GM12864 (cell line): ENCODE measurements at places on chromosomes 1 and 21.
A peak's percentile ranks its signal among the peaks of the same experiment; 100 is the strongest.

DNA sequence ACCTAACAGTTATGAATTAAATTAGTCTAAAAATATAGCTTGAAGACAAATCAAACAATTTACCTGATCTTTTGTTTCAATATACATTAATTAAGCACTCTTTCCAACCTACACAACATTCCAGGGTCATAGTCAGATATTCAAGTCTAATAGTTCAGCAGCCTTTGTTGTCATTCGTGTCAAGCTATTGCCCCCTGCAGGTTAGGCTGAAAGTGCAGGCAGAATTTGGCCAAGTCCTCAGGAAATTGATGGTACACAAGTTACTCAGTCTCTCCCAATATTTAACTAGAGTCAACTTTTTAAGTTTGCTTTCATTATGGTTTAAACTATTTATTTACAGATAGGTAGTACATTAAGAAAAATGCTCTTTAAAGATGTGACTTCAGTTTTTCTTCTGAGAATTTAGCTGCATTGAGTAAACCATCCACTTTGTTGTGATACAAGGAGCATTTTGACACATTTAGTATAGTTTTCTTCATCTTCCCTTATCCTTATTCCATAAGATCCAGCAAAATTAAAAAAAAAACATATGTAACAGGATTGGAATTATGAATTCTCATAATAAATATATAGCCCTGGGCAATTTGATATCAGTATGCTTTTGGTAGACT, 130.3 kb upstream of the DPYD start:
- DNase-seq, result peak; percentile 18

- DNase-seq, result no peak
Observed at GRCh38 chr1:7420470-7421100, 350.5 kb upstream of the VAMP3 start.

- DNase-seq, result peak; percentile 10
Observed at GRCh38 chr21:45152265-45152746, 77.9 kb downstream of the ADARB1 start.

DNA sequence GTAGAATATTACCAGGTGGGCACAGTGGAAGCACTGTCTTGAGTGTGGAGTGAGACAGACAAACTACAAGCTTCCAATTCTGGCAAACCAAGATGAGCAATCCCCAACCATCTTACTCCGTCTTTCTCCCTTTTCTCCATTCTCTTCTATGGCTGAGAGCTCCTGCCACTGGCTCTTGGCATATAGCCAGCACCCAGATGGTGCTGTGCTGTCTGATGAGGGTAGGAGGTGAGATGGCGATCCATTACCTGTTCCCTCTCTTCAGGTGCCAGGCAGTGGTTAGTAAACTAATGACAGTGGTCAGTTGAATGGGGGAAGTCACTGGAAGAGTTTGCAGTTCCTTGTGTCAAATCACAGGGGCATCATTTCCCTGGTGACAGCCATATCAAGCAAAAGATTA, 108.4 kb downstream of the FNBP1L start:
- DNase-seq, result no peak
